ENCODE measurements at places on chromosomes 12 and 14.

DNA sequence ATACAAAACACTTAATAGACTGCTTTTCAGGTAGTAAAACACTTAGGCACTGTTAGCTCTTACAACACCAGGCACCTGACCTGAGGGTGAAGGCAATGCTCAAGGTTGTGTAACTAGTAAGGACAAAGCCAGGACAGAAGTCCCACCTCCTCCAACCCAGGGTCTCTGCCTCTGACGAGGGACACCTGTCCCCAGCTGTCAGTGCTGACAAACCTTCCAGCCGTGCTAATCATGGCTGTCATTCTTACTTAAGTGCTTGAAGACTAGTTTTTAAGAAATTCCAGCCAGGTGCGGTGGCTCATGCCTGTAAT, 62.5 kb upstream of the MAX start:
- no peak for DNase-seq

GRCh38 chr12:76037130-76038103, 5.8 kb upstream of the PHLDA1 start:
- DNase-seq: peak; percentile 74

- no peak for DNase-seq
These were observed 11.7 kb downstream of the VPS37B start for GRCh38 chr12:122884091-122884826.

- no peak for DNase-seq
These were observed 1255.4 kb downstream of the LRFN5 start for GRCh38 chr14:42862114-42862513.

GRCh38 chr12:18747895-18748294, 10.0 kb downstream of the CAPZA3 start:
- no peak for DNase-seq

DNA sequence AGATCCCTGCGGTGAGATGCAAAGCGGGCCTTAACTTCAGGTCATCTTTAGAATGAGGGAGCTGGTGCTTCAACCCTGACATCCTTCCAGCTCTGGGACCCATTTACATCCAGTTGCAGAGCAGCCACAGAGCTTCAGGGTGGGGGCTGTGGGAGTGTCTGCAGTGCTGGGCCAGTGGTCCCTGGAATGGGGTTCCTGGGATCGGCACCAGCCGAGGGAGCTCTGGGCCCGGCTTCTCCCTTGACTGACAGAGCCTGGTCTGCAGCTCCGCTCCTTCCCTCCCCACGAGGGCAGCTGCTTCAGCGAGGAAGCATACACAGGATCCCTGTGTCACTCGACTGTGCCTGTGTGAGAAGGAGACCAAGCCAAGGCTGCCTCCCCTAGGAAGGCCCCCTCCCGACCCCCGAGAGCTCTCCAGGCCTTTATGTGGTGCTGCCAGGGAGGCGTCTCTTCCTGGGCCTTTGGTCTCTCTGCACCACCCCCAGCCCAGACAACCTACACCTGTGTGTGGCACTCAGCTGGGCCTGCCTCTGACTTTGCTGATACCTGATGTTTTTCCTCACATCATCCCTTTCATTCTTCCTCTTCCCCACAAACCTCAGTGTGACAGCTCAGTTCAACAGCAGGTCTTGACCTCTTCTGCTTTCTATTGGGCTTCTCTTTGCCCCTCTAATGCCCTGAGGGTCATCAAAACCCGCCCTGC, 48.1 kb upstream of the RIN3 start:
- no peak for DNase-seq

GRCh38 chr12:24796876-24797275, 152.0 kb downstream of the BCAT1 start:
- DNase-seq: no peak
